ENCODE measurements at places on chromosomes 1 and 21.

DNA sequence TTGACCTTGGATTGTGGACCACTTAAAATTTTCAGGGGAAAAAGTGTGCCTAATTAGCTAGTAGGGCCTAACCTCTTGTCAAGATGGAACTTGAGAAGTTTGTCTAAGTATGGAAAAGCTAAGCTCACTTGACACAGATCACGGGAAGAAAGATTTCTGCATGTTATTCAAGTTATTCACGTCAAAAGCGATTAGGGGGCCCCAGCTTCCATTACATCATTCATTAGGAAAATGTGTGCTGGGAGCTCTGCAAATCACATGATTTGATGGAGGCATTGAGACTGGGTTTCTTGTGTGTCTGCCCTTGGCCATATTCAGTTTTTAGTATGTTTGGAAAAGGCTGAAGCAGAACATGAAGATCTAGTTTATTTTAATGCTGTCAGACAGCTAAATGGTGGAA is 15.5 kb upstream of the POGZ start:
- no peak for DNase-seq

DNA sequence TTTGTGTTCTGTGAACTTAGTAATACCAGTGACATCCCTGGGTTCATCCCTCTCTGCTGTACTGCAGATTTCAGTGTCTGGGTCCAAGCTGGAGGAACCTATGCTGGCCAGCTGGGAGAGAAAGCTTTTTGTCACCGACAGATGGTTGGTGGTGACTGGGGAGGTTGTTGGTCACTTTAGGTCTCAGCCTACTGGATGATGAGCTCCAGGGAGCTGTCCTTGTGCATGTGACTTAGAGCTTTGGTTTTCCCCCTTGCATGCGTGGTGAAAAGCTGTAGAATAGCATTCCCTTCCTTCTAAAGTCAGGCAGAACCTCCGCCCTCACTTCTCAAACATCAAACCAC is 22.9 kb upstream of the IKBKE start:
- no peak for DNase-seq

DNA sequence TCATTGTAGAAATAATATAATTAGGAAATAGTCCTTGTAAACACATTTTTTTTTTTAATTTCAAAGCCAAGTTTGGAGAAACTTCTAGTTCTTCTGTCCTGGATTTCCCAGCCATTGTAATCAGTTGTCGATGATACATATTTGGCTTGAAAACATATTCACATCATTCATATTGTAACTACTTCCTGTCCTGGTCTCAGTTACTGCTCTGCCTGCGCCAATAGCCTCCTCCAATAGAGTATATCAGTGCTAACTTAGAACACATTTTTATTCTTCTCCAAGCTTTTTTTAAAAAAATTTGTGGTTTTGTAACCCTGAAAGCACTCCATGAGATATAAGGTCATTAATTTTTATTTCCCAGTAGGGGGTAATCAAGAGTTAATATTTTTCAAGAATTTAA is 46.1 kb upstream of the FMO2 start:
- no peak for DNase-seq

DNA sequence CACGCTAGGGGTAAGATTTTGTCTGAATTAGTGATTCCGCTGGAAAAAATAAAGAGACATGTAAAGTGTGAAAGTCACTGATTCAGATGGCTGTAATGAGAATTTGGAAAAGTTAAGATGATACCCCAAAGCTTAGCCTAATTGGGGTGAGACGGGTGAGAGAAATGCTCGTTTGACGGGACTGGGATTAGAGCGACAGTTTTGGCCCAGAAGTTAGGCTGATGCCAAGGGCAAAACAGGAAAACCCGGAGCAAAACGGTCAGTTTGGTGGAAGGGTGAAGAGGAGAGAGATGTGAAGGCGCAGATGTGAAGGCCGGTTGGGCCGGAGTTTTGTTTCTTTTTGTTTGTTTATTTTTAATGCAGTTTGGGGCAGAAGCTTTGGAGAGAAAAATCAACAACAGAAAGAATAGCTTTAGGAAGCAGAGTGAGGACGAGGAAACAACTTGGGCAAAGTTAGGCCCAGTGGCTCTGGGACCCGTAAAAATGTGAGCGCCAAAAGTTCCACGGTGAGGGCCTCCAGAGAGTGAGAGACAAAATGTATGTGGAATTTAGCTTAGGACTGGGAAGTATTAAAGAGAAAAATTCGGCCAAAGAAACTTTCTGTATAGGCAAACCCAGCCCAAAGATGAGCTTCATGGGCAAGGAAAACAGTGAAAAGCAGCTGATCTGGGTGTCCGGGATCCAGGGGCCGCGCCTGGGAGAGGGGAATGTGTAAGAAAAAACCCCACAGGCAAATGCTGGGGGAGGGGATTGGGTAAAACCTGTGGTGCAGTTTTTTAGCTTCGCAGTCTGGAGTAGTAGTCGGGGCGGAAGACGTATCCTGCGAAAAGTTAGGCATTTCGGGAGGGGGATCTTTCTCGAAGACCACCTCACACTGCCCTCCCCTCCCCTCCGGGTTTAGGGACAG is 1.2 kb downstream of the DMRTA2 start:
- DNase-seq: no peak

GRCh38 chr1:17264470-17264869 is 15.6 kb downstream of the PADI3 start:
- DNase-seq: no peak

Data from BJ (cell line).